HS-27A (cell line): ENCODE measurements at places on chromosomes 6 and 20.

DNA sequence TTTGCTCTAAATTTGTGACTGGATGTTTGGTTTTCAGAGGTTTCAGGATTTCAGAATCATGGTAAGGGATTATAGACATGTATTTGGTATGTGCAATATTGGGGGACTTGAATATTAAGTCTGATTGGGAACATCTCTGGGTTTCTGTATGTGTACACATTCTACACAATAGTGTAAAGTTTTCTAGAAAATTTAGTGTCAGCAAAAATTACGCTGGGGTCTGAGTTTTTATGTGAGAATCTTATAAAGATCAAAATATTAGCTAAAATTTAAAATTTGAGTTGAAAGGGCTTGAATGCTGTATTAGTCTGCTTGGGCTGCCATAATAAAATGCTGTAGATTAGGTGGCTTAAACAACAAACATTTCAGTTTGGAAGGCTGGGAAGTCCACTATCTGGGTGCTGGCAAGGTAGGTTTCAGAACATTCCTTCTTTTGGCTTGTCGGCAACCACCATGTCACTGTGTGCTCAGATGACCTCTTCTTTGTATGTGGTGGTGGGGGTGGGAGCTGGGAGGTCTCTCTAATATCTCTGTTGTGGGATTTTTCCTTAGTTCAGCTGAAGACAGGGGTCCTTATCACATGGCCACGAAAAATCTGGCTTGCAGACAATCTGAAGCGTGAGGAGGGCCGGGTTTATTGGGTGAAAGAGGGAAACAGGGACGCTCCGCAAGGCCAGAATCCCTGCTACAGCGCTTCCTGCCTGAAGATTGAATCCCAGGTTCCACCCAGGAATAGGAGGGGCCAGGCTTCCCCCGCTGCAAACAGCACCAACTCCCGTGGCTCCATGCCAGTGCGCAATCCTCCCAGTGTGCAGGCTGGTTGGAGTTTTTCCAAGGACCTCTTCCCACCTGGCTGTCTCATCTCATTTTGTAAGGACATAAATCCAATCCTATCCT lies 299.7 kb downstream of the PLCB1 start:
- no peak for DNase-seq

GRCh38 chr6:109389650-109390274 lies 7.5 kb upstream of the CD164 start:
- DNase-seq, result no peak

GRCh38 chr6:15400572-15401004 lies 154.7 kb downstream of the JARID2 start:
- no peak for DNase-seq

GRCh38 chr20:11849976-11850670 lies 67.6 kb upstream of the BTBD3 start:
- DNase-seq, result peak; percentile 72

GRCh38 chr6:137772541-137773250 lies 94.4 kb upstream of the TNFAIP3 start:
- DNase-seq, result no peak

- DNase-seq, result no peak
Measured at GRCh38 chr6:164006459-164006858, 591.9 kb downstream of the QKI start.

- no peak for DNase-seq
Measured at GRCh38 chr20:63121246-63121645, 94.7 kb downstream of the YTHDF1 start.

DNA sequence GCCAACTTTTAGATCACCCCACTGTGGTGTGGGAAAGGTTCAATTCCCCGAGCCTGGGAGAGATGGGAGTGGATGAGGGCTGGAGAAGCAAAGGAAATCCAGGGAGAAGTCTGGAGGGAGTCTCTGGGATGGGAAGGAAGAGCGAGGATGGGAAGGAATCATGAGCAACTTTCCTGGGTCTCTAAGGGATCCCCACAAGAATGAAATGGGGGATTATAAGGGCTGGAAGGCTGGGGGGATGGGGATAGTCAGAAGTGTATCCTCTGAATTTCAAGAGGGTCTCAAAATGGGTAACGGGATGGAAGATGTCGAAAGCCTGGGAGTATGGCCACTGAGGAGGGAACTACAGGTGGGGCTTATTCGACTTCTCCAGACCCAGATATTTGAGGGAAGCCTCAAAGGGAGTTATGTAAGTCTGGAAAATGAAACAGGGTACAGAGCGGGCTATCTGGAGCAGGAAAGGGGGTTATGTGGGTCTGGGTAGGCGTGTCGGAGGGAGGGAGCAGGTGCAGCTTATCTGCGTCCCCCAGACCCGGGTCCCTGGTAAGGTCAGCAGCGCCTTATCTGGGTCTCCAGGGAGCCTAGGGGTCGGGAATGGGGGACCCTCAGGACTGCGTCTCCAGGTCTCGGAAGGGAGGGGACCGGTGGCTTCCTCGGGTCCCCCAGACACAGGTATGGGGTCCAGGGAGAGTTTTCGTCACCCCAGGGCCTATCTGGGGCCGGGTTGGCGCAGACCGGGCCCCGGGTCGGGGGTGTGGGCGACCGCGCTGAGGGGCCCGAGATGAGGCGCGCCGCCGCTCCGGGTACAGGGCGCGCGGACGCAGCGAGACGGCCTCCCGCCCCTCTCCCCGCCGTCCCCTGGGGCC lies 550 bp downstream of the PLAGL2 start:
- DNase-seq, result no peak

GRCh38 chr6:22873513-22874136 lies 304.3 kb downstream of the HDGFL1 start:
- no peak for DNase-seq

- DNase-seq, result no peak
Measured at GRCh38 chr6:64782877-64783276, 924.1 kb downstream of the EYS start.

DNA sequence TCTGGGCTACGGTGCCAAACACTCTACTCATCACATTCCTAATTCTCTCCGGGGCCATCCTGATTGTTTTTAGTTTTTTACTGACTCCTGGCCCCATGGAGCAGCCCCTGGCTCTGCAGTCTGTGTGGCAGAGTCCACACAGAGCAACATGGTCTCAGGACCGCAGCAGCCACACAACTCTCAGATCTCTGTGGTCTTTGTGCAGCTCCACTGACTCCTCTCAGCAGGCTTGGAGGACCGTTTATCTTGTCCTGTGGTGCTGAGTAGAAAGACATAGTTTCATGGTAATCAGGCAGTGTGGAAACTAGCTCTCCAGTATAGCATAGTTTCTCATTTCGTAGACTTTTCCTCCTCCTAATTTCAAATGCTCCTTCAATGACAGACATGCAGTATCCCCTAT lies 168.4 kb downstream of the EDN1 start:
- DNase-seq, result no peak

- DNase-seq, result peak; percentile 85
Measured at GRCh38 chr6:109794201-109794923, 103.3 kb downstream of the FIG4 start.

DNA sequence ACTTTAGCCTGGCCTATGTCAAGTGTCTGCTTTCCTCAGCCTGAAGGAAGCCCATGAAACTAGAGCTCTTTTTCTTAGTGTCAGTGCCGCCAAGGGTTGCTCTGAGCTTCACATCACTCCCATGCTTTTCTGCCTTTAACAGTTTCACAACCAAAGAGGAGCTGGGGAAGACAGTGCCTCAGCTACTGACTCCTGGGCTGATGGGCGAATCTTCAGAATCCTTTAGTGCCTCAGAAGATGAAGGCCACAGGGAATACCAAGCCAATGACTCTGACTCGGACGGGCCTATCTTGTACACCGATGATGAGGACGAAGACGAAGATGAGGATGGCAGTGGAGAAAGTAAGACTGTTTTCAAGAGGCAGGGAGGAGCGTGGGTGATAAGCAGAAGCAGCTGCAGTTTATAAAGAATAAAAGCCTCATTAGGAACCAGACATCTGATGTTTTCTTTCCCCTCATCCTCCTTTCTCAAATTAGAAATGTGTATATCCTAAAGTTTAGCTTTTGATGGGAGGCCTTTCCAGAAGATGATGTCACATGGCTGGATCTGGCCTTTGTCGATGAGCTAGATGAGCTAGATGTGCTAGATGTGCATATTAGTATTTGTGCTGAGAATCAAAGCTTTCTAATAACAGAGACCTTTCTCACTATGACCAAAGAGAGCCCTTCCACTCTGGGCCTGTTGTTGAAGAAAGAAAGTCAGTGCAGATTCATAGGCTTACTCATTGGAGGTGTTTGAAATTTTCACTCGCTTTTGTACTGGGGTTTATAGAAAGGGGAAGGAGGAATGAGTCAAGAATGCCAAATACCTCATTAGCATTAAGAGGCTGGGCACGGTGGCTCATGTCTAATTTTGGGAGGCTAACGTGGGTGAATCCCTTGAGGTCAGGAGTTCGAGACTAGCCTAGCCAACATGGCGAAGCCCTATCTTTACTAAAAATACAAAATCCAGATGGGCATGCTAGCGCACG lies 70.7 kb upstream of the LTV1 start:
- no peak for DNase-seq

GRCh38 chr6:14857501-14857900 lies 388.4 kb upstream of the JARID2 start:
- DNase-seq, result no peak

DNA sequence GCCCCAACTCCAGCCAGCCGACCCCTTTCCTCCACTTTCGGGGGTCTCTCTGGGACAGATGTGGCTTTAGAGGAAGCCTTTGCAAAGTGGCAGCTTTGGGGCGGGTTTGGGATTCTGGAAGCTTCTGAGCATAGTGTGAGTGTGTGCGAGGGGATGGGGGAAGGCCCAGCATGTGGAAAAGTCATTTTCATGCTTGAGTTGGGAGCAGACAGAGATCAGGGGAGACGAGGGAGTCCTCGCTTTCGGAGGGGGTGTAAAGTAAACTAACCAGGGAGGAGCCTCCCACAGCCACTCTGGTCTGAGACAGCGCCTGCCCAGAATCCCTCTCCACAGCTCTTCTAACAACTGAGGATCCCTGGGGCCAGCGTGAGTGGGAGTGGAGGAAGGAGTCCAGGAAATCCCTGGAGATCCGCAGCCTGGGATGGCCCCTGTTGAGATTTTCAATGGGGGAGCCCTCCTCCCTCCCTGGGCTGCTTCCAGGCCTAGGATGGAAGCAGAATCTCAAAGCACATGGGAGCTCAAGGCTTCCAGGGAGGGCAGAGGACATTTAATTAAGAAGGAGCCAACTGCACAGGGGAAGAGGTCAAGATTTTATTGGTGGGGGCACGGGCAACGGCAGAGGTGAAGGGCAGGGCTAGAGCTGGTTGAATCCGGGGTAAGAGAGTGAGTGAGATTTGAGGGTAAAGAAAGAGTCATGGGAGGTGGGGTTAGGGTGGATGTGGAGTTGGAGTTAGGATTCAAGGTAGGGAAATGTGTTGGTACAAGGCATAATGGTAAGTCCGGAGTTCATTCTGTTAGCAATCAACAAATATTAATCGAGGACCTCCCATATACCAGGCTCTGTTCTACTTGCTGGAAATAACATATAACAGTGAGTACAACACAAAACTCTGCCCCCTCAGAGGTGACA lies 102.3 kb upstream of the FOXP4 start:
- DNase-seq, result no peak

DNA sequence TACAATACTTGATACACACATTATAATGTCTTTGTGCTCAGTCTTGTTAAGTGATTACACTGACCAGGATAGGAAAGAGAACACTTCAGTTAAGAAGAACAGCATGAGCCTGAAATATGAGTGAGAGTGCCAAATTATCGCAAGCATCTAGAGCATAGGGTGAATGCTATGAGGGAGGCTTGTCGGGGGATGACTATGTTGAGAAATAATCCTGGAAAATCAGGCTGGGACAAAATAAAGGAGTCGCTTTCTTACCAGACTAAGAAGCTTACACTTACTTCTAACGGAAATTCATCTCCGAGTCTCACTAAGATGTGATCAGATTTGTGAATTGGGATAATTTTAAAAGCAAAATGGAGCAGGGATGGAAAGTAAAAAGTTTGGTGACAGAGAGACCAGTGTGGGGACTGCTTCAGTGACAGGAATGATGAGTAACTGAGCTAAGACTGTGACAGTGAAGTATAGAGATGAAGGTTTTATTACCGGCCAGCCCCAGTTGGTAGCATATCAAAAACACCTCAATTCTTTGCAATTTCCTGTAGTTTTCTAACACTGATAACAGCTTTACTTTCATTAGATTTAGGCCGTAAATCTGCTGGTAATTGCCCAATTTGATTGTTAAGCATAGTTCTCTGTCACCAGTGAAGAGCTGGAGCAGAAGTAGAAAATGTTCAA lies 48.4 kb upstream of the DEFB112 start:
- DNase-seq, result no peak

GRCh38 chr20:9051508-9051907 lies 17.4 kb upstream of the PLCB4 start:
- DNase-seq, result peak; percentile 95

- no peak for DNase-seq
Measured at GRCh38 chr6:157217198-157217893, 106.0 kb downstream of the TMEM242 start.

- no peak for DNase-seq
Measured at GRCh38 chr6:73516514-73517489, 4.0 kb downstream of the EEF1A1 start.

DNA sequence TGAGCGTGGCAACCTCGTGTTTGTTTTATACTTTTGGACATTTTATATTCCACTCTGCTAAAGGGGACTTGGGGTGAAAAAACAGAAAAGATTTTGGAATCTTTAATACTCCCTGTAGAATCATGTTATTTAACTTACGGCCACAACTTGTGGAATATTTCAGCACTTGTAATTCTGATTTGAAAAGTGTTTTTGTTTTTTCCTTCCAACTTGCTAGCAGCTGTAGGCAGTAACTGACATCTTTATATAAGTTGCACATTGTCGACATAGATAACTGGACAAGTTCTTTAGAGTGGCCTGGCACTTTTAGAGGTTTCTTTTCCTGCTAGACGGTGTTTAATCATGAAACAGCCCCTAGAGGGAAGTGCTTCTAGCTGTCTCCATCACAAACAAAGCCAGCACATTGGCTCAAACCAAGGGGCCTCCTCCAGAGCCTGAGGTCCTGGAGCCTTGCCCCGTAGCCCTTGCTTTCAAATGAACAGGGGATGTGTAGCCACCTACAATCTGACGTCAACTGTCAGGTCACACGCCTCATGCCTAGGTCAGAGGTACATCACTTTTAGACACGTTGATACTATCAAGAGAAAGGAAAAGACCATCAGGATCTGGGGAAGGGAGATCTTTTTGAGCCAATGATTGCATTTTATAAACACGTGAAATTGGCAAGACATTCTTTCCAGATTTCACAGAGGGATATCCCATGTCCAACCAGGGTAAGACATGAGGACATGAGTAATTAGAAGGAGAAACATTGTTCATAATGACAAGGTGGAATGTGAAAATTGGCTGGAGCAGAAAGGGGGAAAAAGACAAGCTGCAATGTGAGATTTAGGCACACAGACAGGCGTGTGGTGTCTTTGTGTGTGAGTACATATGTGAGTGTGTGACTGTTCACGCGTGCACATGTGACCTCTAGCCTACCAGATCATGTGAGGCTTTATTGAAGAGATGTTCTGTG lies 92.1 kb downstream of the TXNDC5 start:
- no peak for DNase-seq

GRCh38 chr20:52081066-52081465 lies 110.5 kb downstream of the ZFP64 start:
- no peak for DNase-seq

DNA sequence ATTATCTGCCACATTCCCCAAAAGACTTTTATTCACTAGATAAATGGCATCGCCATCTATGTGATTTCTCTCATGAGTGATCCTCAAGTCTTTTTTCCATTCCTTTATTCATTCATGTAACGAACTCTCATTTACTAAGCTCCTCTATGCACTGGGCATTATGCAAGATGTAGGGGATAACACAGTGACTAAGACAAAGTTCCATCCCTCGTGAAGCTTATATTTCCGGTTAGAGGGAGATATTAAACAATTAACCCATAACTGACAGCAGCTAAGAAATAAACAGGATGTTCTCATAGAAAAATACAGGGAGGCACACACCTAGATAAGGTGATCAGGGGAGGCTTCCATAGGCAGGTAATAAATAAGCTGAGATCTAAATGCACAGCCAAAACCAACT lies 17.2 kb upstream of the PREX1 start:
- no peak for DNase-seq
